ENCODE measurements at places on chromosomes 7 and 10.

GRCh38 chr7:115647712-115648111 lies 382.9 kb downstream of the TFEC start:
- DNase-seq: no peak

- DNase-seq: no peak
These were observed 39.7 kb downstream of the CACNB2 start for GRCh38 chr10:18179891-18180290.

DNA sequence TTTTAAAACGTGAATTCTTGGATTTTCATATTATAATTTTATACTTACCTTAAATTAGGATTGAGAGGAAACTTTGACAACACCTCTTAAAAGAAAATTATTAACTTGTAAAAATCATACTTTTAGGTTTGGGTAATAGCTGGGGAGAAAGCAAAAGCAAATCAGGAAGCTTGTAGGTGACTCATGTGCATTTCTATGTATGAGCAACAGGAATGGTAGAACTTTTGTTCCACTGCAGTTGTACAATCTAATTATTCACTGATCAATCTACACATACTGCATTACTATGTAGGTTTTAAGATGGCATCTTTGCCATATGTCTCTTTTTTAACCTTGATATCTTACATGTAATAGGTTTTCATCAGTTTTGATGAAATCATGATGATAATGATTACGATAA lies 223.2 kb downstream of the PRKG1 start:
- no peak for DNase-seq

DNA sequence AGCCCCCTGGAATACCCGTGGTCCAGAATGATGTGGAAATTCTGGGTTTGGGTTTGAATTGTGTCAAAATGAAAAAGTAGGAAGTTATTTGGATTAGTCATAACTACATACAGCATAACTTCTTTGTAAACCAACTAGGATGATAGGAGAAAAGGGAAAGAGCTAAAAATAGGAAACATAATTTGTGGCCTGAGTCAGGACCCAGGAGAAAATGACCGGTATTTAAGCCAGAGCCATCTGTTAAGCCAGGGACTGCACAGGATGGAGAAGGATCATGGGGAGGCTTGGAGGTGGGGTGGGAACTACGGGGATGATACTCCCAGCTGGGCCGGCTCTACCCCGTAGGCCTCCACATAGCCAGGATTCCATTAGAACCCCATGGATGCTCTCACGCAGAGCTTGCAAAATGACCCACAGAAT lies 98.6 kb downstream of the MYOF start:
- no peak for DNase-seq

- DNase-seq: no peak
These were observed 11.0 kb upstream of the C10orf143 start for GRCh38 chr10:130121486-130122079.

GRCh38 chr7:151689196-151689971 lies 169.7 kb upstream of the RHEB start:
- DNase-seq: no peak

DNA sequence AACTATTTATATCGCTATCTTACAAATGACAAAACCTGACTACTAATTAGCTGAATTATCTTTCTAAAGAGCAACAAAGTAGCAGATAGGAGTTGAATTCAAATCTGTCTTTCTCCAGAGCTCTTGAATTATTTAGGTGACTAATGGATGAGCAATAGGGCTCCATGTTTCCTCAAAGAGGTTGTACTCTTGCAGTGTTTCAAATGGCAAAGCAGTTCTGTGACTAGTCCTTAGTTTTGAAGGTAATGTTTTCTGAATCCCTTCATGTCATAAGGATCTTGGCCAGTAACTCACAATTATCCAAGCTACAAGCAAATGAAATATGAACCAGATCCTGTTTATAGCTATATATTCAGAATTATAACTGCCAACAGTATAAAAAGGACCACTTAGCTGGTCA lies 999.7 kb downstream of the NRG3 start:
- no peak for DNase-seq

DNA sequence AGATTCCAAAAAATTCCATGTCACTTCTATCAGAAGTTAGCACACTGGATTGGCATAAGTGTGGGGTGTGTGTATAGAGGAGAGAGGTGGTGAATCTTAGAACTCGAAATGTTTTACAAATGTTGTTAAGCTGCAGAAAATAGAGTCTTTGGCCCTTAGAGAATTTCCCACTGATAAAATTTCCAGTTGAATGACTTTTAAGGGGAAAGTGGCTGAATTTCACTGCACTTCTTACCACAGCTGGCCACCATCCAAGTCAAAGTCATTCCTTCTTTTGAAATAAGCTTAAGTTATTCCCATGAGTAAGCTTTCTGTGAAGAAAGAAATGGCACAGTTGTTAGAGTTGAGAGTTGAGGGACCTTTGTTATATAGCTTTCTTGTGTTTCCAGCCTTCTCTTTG lies 13.9 kb downstream of the VCL start:
- no peak for DNase-seq

- DNase-seq: no peak
These were observed 17.7 kb upstream of the NRP1 start for GRCh38 chr10:33352175-33352574.

DNA sequence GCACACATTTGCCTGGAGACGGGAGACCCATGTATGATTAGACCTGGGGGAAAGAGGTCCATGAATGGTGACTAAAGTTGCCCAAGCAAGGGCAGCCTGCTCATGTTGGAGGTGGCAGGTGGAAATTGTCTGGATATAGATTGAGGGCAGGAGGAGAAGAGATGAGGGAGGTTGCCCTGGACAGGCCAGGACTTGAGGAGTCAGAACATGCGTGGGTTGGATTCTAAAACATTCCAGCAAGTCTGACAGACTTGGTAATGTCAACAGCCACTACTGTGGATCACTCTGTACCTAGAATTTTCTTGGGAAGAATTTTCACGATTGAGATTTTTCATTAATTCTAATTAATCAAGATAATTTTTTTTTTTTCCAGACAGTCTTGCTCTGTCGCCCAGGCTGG lies 19.1 kb upstream of the SVOPL start:
- DNase-seq: no peak

DNA sequence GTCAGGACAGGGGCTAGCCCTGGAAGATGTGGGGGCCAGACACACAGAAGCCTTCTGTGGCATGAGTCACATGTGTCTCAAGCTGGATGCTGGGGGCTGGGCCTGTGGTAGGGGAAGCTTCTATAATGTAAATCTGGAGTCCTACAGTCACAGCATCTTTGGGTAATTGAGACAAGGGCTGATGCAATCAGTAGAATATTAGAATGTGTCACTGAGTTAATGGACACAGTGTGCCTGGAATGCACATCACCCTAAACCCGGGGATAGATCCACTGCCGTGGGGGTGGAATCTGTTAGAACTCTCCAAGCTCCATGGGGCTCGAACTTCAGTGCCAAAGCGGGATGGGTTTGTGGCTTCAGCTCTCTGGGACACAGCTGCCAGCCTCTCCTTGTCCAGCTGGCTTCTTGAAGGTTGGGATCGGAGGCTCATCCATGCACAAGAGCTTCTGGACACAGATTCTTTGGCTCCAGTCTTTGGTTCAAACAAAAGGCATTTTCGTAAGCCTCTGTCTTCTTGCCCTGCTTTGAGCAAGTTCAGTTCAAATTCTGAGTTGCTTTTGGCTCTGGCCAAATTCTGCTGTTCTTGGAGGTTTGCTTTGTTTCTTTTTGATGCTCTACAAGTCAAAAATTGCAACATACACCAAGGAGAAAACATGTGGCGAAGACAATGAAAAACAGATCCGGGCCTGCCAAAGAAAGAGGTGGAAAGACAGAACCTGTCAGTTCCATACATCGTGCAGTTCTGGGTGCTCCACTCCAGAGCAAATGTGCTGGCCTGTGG lies 194.8 kb upstream of the ZNF32 start:
- no peak for DNase-seq

DNA sequence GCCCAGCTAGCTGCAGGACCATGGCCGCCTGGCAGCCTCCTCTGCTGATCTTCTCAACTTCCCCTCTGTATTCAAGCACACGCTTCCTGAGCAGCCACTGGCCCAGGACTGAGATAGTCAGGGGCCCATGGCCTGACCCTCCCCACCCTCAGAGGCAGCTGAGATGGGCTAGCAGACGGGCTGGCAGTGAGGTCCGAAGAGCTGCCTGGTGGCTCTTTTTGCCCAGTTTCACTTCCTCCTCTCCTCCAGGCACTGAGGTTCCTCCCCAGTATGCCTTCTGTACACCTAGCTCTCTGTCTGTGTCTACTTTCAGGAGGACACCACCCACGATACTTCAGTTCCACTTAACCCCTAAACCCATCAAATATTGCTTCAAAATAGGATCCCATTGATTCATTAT lies 395.6 kb downstream of the TNS3 start:
- no peak for DNase-seq

DNA sequence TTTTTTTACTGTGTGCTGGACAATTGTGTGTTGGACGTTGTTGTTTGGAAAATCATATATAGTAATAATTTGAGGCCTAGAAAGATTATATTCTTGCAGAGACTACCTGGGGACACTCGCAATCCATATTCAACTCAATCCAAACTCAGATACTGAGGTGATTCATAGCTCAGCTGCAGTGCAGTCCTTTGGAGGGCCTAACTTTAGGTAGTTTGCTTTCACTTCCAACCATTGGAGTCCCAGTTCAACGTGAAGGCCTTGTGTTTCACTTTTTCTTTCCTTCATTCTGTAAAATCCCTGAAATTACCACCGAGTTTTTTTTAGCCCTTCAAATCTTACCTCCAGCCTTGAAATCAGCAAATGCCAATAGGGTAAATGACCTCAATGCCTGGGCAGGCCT lies 32.3 kb downstream of the ATRNL1 start:
- DNase-seq: no peak

- DNase-seq: no peak
These were observed 164.7 kb upstream of the KLF6 start for GRCh38 chr10:3949711-3950110.

DNA sequence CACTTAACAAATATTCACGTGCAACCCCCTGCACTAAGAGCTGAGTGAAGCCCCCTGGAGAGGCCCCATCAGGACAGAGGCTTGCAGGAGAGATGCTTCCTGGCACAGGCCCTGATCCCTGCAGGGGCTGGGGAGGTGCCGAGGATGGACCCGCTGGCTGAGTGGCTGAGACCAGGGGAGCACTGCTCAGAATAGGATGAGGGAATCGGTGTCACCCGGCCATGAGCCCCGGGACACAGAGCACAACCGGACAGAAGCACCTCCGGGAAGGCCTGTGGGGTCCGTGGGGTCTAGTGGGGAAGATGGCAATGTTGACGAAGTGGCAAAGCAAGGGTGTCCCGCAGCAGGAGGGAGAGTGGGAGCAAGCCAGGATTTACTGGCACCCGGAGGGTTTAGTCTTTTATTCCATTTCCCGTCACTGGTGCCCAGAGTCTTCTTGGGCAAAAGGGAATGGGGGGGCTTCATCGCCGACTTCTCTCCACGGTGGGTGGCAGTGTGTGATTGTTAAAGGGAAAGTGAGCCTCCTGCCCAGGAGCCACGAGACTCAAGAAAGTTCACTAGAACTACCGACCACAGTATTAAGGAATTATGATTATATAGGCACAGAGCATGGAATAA lies 140.7 kb downstream of the ADARB2 start:
- DNase-seq: no peak

DNA sequence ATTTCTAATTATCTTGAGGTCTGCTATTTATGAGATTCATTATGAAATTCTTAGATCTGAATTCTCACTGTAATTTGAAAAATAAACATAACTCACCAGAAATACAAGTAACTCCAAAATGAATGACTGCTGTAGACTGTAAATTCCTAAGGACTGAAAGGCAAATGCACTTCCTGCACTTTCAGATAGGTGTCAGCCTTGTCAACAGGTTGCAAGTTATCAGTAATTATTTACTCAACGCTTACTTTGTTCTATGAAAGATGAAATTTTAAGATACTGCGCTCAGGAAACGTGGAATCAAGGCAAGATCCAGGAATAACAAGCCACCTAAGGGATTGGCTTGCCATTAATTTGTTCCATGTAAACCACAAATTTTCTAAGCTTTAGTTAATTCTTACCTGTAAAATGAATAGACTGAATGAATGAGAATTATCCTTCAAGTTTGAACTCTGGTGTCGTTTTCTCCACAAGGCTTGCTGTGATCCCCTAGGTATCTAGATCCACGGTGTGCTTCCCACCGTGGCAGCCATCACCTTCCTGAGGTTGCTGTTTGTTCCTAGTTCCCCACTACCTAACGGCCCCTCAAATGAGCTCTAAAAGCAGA lies 12.6 kb downstream of the DHX32 start:
- no peak for DNase-seq

DNA sequence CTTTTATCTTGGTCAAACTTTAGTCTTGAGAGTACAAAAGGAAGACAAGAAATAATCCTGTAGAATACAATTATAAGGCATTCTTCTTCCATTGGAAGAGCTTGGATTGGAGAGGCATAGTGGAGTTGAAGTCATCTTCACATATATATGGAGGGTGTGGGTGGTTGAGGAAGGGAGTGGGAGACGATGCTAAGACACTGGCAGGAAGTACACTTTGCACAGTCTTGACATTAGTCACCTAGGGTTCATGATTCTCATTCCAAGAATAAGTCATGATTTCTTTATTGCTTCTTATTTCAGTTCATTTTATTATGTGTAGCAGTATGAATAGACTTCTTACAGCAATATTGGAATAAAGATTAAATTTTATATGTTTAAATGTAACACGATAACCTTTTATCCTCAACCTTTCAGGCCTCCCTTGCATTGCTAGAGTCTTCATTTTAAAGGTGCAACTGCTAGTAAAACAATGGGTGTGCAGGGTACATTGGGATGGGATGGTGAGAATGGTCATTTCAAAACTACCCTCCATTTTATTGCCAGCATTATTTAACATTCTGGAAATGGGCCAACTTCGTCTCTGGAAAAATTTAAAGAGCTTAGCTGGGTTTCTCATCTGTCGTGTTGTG lies 12.3 kb upstream of the SLC26A3 start:
- no peak for DNase-seq

DNA sequence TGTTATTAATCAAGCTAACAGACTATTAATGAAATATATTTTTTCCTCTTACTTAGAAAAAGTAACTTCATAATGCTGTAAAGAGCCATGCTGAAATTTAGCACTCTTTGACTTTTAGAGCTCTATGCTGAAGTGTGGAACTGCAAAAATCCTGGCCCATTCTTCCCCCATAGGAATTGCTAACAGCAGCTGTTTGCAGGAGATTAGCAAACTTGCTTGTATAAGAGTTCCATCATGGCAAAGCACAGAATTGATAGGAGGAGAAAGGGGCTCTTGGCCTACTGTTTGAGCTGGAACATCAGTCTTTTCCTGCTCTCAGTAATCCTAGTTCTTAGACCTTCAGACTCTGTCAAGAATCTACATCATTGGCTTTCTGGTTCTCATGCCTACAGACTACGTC lies 18.3 kb upstream of the GNAT3 start:
- no peak for DNase-seq
